ENCODE measurements at places on chromosomes 5 and 9.

DNA sequence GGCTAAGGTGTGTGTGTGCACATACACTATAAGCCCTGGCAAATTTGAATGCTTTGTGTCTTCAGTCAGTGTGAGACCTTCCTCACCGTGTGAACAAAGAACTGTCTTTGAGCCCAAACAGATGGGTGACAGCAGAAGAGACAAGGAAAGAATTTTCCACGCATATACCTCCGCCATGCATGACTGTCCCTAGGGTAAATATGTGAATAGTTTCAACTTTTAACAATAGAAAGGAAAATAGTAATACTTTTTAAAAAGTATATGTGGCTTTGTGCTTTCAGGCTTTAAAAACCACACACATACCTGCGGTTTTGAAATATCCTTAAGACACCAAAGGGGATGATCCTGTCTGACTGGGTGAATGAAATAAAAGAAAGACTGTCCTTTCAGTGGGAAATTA, 438.6 kb upstream of the MPDZ start:
- DNase-seq = no peak

DNA sequence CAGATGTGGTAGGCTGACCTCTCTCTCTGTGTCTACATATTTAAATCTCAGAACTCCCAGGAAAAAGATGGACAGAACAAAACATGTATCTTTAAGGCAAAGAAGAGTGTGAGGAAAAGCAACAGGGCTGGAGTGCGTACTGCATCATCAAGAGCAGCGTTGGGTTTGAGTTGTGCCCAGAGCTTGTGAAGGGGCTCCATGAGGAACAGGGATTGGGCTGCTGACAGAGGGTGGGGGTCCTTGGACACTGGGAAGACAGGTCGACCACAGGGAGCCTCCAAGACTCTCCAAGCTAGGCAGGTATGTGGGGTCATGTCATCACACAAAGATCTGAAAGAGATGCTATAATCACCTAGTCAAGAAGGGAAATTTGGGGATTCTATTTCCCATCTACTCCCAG, 309.9 kb downstream of the IRX1 start:
- DNase-seq = no peak

DNA sequence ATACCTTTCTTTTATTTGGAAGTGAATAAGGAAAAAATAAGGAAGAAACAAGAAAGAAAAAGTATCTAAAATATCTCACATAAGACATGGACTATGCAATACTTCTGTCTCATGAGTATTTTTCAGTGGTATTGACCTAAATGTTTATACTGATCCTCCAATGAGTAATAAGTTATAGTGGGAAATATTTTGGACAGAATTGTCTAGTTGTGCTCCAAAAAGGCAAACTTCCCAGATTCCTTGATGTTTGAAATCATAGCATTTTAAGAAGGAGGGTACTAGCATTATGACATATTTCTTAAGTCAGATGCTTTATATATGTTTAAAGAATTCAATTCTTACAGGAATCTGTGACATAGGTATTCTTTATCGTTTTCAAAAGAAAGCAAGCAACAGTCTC, 34.5 kb upstream of the BASP1 start:
- no peak for DNase-seq

DNA sequence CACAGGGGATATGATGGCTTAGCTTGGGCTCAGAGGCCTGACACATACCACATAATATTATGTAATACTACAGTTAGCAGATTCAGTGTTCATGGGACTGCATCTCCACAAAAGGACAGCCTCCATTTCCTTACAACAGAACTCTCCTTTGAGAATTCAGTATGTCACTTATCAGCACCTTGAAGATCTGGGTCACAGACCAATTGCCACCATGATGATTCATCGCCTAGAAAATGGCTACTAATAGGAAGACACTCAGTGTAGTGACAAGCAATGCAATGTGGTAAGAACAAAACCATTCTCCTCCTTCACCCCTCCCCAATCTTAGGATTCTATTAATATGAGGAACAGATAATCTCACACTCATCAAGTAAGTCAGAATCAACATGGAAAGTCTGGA, 38.7 kb upstream of the PRLR start:
- DNase-seq = no peak

GRCh38 chr5:59034498-59035186, 451.8 kb downstream of the RAB3C start:
- no peak for DNase-seq

DNA sequence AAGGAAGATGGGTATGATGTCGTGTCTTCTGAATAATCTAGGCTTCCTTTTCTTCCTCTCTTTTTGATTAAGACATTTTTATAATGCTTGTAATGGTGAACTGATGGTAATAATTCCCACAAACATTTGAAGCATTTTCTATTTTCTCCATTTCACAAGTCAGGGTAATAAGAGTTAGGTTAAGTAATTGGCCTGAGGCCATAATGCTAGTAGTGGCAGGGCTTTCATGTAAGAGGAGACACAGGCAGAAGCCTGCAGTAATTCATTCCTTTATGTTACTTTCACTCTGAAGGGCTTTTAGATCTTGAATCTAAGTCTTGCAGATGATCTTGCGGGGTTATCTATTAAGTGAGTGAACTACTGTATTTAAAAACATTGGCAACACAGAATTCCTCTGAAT, 374.9 kb downstream of the MAT2B start:
- DNase-seq = no peak

GRCh38 chr9:130862217-130862616, 27.2 kb downstream of the ABL1 start:
- no peak for DNase-seq

GRCh38 chr5:11040345-11040744, 279.3 kb upstream of the DAP start:
- no peak for DNase-seq

DNA sequence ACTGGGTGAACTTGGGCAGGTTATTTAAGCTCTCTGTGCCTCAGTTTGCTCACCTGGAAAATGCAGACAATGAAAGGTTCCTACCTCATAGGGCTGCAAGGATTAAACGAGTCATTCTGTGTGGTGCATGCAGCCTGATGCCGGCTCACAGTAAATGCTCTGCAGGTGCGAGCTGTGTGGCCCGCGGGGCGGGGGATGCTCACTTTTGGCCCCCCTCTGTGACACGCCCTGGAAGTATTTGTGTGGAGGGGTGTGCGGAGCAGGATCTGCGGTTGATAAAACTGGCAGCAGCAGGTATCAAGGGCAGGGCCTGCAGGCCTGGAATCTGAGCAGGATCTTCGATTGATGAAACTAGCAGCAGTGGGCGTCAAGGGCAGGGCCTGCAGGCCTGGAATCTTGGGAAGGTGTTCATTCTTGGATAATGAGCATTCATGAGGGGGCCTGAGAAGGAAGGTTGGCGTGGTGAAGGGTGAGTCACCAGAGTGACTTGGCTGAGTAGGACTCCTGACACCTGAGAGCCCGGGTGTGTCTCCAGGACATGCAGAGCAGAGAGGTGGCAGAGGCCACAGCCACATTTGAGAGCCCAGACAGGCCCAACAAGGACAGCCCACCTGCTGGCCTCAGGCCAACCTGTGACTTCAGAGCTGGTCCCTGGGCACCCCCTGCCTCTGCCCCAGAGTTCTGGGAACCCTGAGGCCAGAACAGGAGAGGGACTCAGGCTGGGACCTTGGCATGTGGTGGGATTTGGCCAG, 11.9 kb downstream of the UNC5A start:
- DNase-seq = no peak

GRCh38 chr5:113552137-113552536, 38.6 kb downstream of the YTHDC2 start:
- no peak for DNase-seq

DNA sequence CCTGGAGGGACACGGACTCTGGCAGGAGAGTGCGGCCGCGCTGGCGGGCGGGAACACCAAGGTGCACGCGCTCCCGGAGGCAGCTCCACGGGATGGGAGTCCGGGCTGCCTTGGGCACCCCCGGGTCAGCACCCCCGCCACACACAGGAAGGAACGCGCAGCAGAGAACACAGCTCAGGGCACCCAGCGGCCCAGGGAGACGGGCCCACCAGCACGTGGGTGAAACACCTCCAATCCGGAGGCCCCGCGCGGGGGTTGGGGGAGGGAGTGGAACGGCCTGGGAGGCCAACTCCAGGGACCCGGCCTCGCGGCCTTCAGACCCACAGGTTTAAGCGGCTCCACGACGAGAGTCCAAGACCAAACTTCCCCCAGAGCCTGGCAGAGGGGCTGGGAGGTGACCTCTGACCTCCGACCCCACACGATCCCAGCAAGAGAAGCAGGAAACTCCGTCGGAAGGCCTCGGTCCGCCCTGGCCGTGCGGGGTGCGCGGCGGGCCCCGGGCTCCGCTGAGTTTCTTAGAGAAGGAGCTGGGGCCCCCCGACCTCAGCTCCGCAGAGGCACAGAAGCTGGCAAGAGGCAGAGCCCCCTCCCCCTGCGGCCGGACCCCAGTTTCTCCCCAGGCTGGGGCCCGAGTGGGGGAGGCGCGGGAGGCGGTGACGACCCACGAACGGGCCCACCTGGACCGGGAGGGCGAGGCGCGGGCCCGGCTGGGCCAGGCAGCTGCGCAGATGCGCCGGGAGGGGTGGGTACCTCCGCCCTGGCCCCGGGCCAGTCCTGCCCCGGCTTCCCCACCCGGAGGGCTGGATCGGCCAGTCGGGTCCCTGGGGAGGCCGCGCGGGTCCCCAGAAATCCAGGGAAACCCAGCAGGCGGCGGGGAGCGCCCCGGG, 851 bp downstream of the NACC2 start:
- no peak for DNase-seq

DNA sequence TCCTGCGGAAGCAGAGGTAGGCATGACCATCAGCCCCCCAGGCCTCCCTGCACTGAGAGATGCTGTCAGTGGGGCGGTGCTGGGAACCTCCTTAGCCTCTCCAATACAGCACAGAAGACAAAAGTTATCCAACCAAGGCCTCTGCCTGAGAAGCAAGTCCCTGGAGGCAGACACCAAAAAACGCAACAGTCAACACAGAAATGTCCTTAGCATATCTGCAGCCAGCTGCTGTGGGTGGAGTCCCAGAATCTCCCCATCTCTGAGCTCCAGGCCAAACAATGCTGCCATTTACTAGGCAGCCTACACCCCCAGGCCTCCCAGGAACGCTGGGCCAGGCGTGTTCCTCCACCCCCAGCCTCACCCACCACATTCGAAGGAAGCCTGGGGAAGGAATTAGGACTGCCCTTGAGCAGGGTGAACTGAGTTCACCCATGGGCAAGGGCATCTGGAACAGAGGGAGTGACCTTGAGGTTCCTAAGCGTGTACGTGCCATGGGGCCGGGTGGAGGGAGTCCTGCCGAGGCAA, 43.7 kb downstream of the STK10 start:
- no peak for DNase-seq

DNA sequence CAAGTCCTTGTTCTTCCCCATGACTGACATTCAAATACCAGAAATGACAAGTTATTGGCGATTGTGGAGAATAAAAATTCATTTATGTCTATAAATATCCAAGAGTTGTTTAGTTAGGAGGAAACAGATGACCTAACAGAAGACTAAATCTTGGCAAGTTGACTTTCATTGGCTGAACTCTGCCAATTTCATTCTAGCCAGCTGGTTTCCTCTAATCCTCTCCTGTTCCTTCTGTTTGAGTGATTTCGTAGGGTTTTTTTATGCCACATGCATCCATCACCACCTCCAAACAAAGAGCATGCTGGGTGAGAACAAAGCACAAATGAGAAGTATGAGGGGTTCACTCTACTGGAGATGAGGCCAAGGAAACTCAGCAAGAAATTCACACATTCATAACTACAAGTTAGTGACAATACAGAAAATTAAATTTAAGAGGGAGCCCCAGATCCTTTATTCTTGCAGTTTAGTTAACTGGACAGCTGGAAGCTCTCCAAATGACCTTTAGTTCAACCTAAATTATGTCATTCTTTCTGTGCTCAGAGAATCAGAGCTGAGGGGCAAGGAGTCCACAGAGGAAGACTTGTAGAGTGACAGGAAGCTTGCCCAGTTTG, 932.0 kb downstream of the TLE4 start:
- no peak for DNase-seq

GRCh38 chr5:102762095-102762534, 7.0 kb downstream of the PAM start:
- DNase-seq = no peak

DNA sequence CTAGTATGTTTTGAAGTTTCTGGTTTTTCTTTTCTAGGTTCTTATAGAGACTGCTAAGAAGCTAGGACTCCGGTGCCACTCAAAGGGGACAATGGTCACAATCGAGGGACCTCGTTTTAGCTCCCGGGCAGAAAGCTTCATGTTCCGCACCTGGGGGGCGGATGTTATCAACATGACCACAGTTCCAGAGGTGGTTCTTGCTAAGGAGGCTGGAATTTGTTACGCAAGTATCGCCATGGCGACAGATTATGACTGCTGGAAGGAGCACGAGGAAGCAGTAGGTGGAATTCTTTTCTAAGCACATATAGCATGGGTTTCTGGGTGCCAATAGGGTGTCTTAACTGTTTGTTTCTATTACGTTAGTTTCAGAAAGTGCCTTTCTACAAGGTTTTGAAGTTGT, 52.2 kb downstream of the MTAP start:
- no peak for DNase-seq

- DNase-seq = no peak
These were observed 766 bp downstream of the NR5A1 start for GRCh38 chr9:124506433-124506832.
